Activated naive CD8-positive, alpha-beta T cell treated with anti-CD3 and anti-CD28 coated beads, Interleukin-2, amount 50 U/mL, for 24 hours (primary cell): ENCODE measurements at places on chromosomes 13 and 19.

DNA sequence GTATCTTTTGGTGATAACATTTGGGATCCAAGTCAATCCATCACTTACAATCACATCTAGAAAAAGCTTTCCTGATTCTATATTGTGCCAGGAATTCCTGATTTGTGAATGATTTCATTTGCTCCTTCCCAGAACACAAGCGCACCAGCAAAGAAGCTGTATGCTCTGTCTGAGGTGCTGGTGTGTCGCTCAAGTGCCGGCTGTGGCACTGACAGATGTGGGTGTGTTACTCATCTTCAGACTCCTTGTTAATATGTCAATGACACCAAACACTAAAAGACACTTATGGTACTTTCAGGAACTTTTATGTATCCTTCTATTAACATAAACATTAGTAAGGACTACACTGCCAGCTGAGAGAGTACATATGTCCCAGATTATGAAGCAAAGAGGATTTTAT lies 429.1 kb downstream of the ITGBL1 start:
- no peak overlapping the region for H3K4me3 ChIP-seq
- DNase-seq: no peak
- no peaks in the 10 kb centered on the region for H3K27me3 ChIP-seq
- H3K27ac ChIP-seq: no peak overlapping the region
- no peaks in the 10 kb centered on the region for H3K36me3 ChIP-seq

- no peak for DNase-seq
- H3K4me3 ChIP-seq: no peak overlapping the region
- H3K27ac ChIP-seq: no peak overlapping the region
- H3K4me1 ChIP-seq: no peaks in the 10 kb centered on the region
- no peaks in the 10 kb centered on the region for H3K36me3 ChIP-seq
- peaks cover 13% of the 10 kb centered on the region for H3K27me3 ChIP-seq
Observed at GRCh38 chr13:33312150-33312860, 26.8 kb upstream of the STARD13 start.

GRCh38 chr13:99746637-99747402 lies 224.7 kb downstream of the ZIC5 start:
- DNase-seq: no peak
- no peaks in the 10 kb centered on the region for H3K4me1 ChIP-seq

GRCh38 chr19:13172346-13173138 lies 22.3 kb downstream of the IER2 start:
- H3K27me3 ChIP-seq: no peaks in the 10 kb centered on the region
- peak overlapping the region; percentile 98 for H3K27ac ChIP-seq
- no peaks in the 10 kb centered on the region for H3K36me3 ChIP-seq
- H3K4me3 ChIP-seq: peak overlapping the region; percentile 83
- peak; percentile 84 for DNase-seq
- H3K4me1 ChIP-seq: peaks cover 60% of the 10 kb centered on the region

GRCh38 chr19:2034729-2035589 lies 16.1 kb downstream of the MKNK2 start:
- H3K27ac ChIP-seq: no peak overlapping the region
- H3K4me1 ChIP-seq: peaks cover 15% of the 10 kb centered on the region
- DNase-seq: peak; percentile 70
- H3K27me3 ChIP-seq: no peaks in the 10 kb centered on the region

DNA sequence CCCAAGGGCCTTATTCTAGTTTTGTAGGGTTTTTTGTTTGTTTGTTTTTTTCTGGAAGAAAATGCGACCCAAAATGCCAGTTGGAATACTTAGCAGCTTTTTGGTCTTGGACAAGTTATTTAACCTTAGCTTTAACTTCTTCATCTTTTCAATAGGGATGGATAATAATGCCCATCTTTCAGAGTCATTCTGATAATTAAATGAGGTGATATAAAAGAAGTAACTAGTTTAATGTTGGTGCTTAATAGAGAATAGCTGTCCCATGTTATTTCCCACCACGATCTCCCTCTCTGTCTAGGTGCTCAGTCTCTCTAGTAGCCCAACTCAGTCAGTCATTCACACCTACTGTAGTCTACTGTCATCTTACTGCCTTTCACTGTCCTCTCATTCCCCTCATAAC lies 8.0 kb downstream of the LSM14A start:
- no peaks in the 10 kb centered on the region for H3K27me3 ChIP-seq
- H3K4me3 ChIP-seq: no peak overlapping the region
- DNase-seq: no peak
- peaks cover 23% of the 10 kb centered on the region for H3K36me3 ChIP-seq
- peaks cover 88% of the 10 kb centered on the region for H3K4me1 ChIP-seq
